Stimulated activated CD4-positive, alpha-beta T cell treated with anti-CD3 and anti-CD28 coated beads, Interleukin-15, amount 100 ng/mL, for 1 hour (primary cell): ENCODE measurements at places on chromosomes 5 and 9.

- no peak for DNase-seq
Observed at GRCh38 chr5:78586251-78586650, 62.3 kb downstream of the LHFPL2 start.

GRCh38 chr9:91247278-91247677, 114.4 kb downstream of the AUH start:
- DNase-seq, result no peak

- no peak for DNase-seq
Observed at GRCh38 chr5:164341056-164341619, 835.7 kb downstream of the MAT2B start.

GRCh38 chr9:112009656-112010055, 113.0 kb downstream of the UGCG start:
- DNase-seq, result no peak

DNA sequence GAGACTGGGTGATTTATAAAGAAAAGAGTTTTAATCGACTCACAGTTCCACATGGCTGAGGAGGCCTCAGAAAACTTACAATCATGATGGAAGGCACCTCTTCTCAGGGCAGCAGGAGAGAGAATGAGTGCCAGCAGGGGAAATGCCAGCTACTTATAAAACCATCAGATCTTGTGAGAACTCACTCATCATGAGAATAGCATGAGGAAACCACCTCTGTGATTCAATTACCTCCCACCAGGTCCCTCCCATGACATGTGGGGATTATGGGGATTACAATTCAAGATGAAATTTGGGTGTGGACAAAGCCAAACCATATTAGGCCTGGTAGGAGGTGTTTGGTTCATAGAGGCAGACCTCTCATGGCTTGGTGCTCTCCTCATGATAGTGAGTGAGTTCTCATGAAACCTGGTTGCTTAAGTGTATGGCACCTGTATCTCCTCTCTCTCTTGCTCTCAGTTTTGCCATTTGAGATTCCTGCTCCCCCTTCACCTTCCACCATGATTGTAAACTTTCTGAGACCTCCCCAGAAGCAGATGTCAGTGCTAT, 39.8 kb downstream of the GAPT start:
- DNase-seq, result no peak

- no peak for DNase-seq
Observed at GRCh38 chr9:121336665-121337064, 33.4 kb downstream of the STOM start.

- DNase-seq, result no peak
Observed at GRCh38 chr5:168186289-168187074, 105.0 kb upstream of the WWC1 start.

- DNase-seq, result no peak
Observed at GRCh38 chr9:127175764-127176163, 53.3 kb upstream of the ANGPTL2 start.

GRCh38 chr9:132505991-132506655, 76.3 kb upstream of the BARHL1 start:
- DNase-seq, result no peak

DNA sequence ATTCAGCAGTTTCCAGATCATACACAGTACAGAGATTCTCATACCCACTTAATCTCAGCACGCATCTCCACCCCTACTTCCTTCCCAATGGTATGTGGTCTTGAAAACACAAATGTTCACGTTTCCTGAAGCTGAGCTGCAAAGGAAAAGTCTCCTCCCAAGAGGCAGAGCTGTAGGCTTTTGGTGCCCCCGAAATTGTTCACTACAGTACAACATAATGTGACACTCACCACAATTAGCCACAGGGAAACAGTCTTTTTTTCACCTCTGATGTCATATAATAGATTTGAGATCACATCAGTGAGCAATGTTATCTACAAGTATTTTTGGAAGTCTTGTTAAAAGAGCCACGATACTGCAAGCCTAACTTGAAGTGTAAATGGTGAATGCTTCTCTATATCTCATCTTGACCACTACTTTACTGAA, 40.2 kb downstream of the NFIB start:
- no peak for DNase-seq

DNA sequence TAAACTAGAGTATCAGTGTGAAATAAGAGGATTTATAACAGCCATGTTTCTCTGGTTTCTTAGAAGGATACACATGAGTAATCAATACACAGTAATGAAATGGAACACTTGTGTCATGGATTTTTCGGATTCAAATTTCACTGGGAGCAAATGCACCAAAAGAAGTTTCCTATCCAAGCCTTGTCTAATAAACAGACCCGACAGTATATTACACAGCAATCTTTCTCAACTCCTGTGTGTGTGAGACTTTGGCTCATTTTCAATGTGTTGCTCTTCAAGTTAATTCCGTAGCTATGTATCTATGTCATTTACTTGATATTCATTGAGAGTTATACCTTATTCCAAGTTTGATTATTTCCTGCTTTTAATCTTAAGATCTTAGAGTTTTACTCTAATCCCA, 930.2 kb downstream of the MAT2B start:
- no peak for DNase-seq

- no peak for DNase-seq
Observed at GRCh38 chr5:126805063-126805462, 28.1 kb downstream of the LMNB1 start.

DNA sequence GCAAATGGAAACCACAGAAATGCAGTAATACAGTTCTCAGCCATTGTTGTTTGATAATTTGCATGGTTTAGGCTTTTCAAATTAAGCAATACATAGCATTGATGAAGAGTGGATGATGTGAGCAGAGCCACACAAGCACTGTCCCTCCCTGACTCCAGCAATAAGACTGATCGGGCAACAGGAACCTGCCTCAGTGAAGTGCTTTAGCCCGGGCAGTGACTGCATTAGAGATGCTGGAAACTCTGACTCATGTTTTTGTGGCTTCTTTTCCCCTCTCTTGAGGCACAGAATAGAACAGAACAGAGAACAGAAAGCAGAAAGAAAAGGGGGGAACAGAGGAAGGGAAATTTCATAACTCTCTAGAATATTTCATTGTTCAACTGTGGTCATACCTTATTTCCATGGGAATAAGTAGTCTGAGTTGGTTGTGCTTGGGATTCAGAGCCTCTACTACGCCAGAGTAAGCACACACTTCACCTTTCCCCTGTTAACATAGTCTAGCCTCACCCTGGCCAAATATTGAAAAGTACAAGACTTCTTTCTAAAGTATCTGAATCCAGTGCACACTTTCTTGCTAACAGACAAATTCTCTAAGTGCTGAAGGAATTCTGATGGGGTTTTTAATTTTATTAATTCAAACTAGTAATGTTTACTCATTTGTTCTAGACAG, 164.8 kb upstream of the VCAN start:
- DNase-seq, result no peak

GRCh38 chr9:91580136-91580535, 156.5 kb upstream of the NFIL3 start:
- no peak for DNase-seq

GRCh38 chr9:35679766-35680330, 6.1 kb downstream of the CA9 start:
- no peak for DNase-seq

GRCh38 chr5:93165559-93165958, 415.5 kb downstream of the NR2F1-AS1 start:
- DNase-seq, result no peak

DNA sequence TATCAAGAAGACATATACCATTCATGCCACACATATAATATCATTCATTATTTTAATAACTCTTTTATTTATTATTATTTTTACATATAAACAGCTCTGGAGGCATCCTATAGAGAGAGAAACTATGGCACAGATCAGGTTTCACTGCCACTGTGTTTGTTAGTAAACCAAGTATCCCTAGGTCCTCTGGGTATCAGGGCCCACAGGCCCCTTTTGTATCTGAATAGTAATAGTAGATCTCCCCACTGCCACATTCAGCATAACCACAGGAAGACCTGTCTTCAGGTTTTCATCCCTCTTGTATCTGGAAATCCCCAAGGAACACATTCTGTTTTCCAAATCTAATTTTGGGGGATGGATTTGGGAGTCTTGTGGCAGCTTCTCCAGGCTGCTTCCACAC, 94.0 kb downstream of the SPATA31D1 start:
- DNase-seq, result no peak

DNA sequence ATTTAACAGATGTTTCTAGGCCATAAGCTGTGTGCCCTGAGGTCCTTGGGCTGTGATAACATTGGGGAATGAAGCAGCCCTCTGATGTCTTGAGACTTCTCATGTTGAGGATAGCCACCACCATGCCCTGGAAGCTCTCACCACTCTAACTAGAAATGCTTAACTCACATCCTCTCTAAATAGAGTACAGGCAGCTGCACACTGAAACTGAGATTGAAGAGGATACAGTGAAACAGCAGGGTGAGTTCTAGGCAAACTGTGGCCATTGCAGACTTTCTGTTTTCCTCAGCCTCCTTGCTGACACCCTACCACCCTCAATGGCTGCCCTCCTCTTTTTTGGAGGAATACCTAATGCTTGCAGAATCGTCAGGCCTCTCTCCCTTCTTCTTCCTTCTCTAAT, 22.4 kb downstream of the UTP15 start:
- DNase-seq, result no peak

DNA sequence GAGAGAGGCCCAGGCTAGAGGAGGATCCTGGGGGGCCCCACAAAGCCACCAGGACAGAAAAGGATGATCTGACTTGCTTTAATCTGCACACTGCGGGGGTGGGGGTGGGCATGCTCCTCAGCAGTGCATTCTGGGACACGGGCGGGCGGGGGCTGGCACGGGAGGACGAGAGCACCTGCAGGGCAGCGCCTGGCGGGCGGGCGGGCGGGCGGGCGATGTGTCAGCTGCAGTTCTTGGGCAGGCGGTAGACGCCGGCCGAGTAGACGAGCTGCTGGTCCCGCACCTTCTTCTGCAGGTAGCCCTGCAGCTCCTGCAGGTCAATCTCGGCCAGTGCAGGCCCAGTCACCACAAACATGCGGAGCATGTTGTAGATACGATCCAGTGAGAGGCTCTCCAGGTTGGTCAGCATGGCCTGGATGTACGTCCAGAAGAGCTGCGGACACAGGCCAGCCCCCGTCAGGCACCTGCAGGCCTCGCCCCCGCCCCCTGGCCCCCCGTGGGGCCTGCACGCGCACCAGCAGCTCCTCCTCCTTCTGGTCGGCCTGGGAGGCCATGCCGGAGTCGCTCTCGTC, 3.0 kb upstream of the TMEM210 start:
- no peak for DNase-seq

- no peak for DNase-seq
Observed at GRCh38 chr9:82993856-82994605, 68.9 kb downstream of the RASEF start.

- no peak for DNase-seq
Observed at GRCh38 chr9:127050591-127051001, 71.8 kb downstream of the ANGPTL2 start.

GRCh38 chr5:123129811-123130210, 40.8 kb downstream of the PRDM6 start:
- no peak for DNase-seq

GRCh38 chr9:104872656-104873488, 55.1 kb downstream of the ABCA1 start:
- DNase-seq, result no peak

DNA sequence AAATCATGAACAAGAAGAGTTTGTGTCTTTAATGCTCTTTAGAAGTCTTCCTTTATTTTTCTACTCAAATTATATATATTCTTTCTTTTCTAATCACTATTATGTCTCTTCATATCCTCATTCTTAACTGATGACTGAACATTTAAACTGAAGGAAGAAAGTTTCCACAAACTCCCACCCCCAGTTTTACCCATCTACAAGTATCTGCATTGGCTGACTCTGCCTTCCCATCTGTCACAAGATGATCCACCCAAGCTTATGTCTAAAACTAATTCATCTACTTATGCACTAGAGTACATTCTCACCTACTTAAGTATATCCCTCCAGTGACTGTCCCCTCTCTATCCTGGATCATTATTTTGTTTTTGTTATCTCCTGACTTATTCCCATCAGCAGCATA, 344.5 kb downstream of the PRR16 start:
- no peak for DNase-seq

DNA sequence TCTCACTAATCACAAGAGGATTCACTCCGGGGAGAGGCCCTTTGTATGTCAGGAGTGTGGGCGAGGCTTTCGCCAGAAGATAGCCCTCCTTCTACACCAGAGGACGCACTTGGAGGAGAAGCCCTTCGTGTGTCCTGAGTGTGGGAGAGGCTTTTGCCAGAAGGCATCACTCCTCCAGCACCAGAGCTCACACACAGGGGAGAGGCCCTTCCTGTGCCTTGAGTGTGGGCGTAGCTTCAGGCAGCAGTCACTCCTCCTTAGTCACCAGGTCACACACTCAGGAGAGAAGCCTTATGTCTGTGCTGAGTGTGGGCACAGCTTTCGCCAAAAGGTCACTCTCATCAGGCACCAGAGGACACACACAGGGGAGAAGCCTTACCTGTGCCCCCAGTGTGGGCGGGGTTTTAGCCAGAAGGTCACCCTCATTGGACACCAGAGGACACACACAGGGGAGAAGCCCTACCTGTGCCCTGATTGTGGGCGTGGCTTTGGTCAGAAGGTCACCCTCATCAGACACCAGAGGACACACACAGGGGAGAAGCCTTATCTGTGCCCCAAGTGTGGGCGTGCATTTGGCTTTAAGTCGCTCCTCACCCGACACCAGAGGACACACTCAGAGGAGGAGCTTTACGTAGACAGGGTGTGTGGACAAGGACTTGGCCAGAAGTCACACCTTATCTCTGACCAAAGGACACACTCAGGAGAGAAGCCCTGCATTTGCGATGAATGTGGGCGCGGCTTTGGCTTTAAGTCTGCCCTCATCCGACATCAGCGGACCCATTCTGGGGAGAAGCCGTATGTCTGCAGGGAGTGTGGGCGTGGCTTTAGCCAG, 27.8 kb downstream of the NUTM2F start:
- no peak for DNase-seq

DNA sequence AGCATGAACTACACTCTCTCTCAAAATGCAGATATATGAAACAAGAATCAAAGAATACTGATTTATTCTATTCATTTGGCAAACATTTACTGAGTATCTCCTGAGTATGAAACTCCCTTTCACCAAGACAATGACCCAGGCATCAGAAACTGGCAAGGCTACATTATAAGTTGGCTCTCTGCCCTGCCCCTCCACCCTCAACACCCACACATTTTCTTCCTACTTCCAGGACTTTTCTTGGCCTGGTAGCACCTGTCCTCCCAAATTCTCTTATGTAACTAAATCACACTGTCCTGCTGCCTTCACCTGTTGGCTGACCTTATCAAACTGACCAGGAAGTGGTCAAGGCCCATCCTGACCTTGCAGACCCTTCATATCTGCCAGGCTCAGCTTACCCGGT, 3.5 kb downstream of the RASEF start:
- DNase-seq, result no peak

- DNase-seq, result no peak
Observed at GRCh38 chr9:109811876-109812275, 31.9 kb downstream of the PALM2AKAP2 start.
